Lung (tissue), 17 donors: ENCODE measurements at places on chromosomes 5 and 9. TPM values are rescaled to one million over a fixed set of nuclear protein-coding genes. Genes with fewer than 3 reads are reported as not detected.

PCDHGA10 gene
- total RNA-seq = 5.7 TPM

LCN9 gene
- total RNA-seq = not detected

CDC20B gene
- 1.4 TPM for total RNA-seq

PRDM12 gene
- total RNA-seq = 0.09 TPM

DBH gene
- total RNA-seq = 0.48 TPM

PGM5 gene
- total RNA-seq = 19.6 TPM

BDP1 gene
- total RNA-seq = 59.1 TPM

SLC9A3 gene
- 1.3 TPM for total RNA-seq

MEF2C gene
- 47.3 TPM for total RNA-seq

ZER1 gene
- 39.0 TPM for total RNA-seq

MEIKIN gene
- not detected for total RNA-seq

ESM1 gene
- total RNA-seq = 3.8 TPM

FOXD4L5 gene
- 0.25 TPM for total RNA-seq

FIBCD1 gene
- 7.7 TPM for total RNA-seq

PCYOX1L gene
- total RNA-seq = 9.3 TPM

CWC27 gene
- total RNA-seq = 17.1 TPM

TGFBI gene
- total RNA-seq = 96.4 TPM
